ENCODE measurements at places on chromosomes 2 and 18.

- no peak for DNase-seq
Measured at GRCh38 chr2:208490492-208490891, 83.9 kb downstream of the PTH2R start.

DNA sequence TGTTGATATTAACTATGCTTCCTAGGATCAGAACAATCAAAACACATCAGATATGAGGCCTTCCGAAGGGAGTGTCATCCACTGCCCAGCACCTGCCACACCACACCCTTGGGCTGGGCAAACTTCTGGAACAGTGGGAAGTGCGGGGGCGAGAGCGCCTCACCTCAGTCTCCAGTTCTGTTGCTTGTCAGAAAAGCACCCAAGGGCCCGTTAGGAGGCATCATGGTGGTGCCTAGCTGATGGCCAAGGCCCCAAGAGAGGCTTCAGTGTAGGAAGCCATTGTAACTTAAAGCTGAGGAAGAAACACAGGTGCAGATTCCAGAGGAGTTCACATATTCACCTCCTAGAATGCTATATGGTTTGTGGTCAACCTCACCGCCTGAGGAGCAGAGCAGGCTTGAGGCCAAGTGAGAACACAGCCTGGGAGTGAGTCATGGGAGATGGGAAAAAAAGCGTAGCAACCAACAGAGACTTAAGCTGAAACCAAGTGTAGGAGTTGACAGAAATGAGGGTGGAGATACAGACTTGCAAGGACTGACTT is 85.1 kb upstream of the ATL2 start:
- DNase-seq, result no peak

- DNase-seq, result no peak
Measured at GRCh38 chr2:30445266-30445821, 1.7 kb upstream of the LCLAT1 start.

DNA sequence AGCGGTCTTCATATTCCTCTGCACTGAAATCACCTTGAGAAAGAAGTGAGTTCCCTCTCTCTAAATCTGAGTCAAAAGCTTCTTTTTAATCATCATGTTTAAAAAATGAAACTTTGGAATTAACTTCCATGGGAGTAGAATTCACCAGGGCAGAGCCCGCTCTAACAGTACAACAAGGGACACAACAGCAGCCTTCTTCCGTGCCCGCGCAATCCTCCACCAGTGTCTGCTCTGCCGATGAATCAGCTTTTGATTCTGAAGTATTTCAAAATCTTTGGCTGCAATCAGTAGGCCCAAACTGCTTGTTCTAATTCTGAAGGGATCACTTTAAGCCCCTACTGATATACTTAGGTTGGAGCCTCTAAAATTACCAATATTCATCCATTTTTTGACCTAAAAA is 76.9 kb downstream of the USP40 start:
- DNase-seq, result no peak

- DNase-seq, result no peak
Measured at GRCh38 chr2:154402213-154402612, 296.3 kb upstream of the KCNJ3 start.

- DNase-seq, result no peak
Measured at GRCh38 chr2:237486334-237486818, 675 bp upstream of the MLPH start.

DNA sequence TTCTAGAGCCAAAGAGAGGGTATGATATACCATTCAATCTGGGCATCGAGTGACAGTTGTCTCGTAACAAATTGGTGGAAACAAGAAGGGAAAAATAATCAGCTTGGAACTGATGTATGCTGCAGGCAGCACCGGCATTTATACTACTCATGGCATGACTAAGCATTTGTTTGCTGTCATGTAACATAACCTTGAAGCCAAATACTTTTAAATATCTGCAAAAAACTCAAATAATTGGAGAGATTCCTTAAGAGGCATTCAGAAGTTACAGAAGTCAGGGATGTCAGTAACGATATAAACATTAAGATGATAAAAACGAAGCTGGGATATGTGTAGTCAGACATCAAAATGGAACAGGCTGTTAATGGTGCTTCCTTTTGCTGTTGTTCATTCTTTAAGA is 157.3 kb upstream of the MMADHC start:
- DNase-seq, result no peak

DNA sequence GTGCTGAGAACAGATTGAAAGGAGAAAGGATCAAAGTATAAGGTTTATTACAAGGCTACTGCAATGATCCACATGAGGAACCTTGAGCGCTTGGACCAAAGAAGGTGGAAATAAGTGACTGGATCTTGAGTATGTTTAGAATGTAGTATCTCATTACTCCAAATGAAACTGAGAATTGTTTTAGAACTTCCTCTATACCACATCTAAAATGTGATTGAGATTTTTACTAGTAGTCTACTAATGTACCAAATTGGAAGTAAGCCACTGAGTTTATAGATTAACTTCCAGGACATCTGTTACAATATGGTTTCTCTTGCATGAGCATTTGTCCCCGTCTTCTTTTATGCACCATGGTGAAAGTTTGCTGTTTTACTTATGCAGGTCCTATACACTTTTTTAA is 300.5 kb downstream of the SUCLG1 start:
- DNase-seq, result no peak

- no peak for DNase-seq
Measured at GRCh38 chr2:95700519-95700918, 108.7 kb downstream of the TRIM43 start.

DNA sequence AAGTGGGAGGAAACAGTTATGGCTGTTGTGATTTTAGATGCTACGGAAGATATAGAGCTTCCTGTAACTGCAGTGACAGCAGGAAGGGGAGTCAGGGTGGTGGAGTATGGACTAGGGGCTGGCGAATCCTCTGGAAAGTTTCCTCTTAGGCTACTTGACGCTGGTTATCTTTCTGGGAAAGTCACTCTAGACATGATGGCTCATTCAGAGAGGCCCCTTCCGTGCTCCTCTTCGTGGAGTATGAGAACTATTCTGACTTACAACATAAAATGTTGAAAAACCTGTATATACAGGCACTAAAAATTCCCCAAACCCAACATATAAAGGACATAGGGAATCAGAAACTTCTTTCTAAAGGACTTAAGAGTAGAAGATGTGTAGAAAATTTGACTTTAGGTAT is 78.8 kb downstream of the C18orf54 start:
- no peak for DNase-seq

DNA sequence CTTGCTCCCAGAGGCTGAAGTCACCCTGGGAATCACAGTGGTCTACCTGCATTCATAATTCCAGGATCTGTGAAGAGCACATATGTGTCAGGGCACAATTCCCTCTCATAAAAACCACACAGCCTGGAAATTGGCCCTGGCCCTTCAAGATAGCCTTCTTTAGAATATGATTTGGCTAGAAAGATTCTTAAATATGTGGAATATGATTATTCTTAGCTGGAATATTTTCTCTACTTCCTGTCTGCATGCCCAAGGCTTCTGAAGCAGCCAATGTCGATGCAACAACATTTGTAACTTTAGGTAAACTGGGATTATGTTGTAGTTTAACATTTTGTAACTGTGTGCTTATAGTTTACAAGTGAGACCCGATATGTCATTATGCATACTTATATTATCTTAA is 24.2 kb downstream of the ICOS start:
- no peak for DNase-seq

- DNase-seq, result no peak
Measured at GRCh38 chr2:159684796-159685195, 27.5 kb upstream of the MARCHF7 start.

DNA sequence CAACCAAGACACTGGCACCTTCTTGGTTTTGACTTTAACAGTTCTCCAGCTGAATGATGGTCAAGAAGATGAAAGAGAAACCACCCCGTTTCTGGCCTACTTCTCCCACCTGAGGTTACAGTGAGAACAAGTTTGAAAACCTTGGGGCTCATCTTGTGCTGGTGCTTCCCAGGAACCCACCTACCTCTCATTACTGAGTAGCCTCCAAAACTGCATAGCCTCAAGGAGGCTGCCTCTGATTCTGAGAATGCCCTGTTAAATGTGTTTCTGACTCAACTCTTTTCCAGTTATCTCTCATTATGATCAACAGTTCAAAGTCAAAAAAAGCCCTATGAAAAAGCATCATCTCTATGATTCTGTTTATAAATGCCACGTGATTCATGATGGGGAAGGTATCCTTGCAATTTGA is 121.9 kb downstream of the CACNB4 start:
- DNase-seq, result no peak

GRCh38 chr2:1633936-1634587 is 110.3 kb downstream of the PXDN start:
- DNase-seq, result no peak

- DNase-seq, result no peak
Measured at GRCh38 chr2:110688594-110689091, 10.8 kb upstream of the BUB1 start.

DNA sequence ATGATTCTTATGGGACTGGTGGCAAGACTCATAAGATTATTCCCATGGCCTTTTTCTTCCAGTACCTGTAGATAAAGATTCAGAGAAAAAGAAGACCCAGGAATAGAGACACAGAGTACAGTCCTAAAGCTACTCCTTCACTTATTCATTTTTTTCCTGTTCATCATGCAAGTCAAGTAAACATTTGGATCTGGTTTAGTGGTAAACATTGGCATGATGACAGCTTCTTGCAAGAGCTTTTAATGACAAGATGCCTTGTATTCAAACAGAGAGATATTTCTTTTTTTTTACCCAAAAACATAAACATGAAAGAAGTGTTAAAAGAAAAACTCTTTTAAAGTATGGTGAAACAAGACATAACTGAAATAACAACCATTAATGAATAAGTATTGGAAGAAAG is 20.2 kb downstream of the CXCR2 start:
- no peak for DNase-seq

- no peak for DNase-seq
Measured at GRCh38 chr2:70505613-70506391, 47.8 kb downstream of the TGFA start.

GRCh38 chr2:36177282-36177681 is 178.3 kb upstream of the CRIM1 start:
- no peak for DNase-seq

GRCh38 chr2:60596411-60596810 is 43.0 kb upstream of the BCL11A start:
- no peak for DNase-seq

GRCh38 chr2:112317303-112318158 is 42.1 kb downstream of the ZC3H6 start:
- no peak for DNase-seq

- no peak for DNase-seq
Measured at GRCh38 chr2:37342591-37343220, 1.7 kb upstream of the QPCT start.

GRCh38 chr2:45909677-45910191 is 258.3 kb downstream of the PRKCE start:
- DNase-seq, result no peak

DNA sequence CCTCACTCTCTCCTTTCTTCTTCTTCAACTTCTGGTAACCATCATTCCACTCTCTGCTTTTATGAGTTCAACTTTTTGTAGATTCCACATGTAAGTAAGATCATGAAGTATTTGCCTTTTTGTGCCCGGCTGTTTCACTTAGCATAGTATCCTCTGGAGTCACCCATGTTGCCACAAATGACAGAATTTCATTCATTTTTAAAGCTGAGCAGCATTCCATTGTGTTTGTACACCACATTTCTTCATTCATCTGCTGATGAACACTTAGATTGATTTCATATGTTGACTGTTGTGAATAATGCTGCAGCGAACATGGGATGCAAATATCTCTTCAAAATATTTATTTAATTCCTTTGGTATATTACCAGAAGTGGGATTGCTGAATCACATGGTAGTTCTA is 133.6 kb upstream of the ERBB4 start:
- DNase-seq, result no peak

- no peak for DNase-seq
Measured at GRCh38 chr2:194696690-194697089, 960.3 kb upstream of the SLC39A10 start.

- no peak for DNase-seq
Measured at GRCh38 chr2:63432373-63432772, 155.9 kb downstream of the WDPCP start.

DNA sequence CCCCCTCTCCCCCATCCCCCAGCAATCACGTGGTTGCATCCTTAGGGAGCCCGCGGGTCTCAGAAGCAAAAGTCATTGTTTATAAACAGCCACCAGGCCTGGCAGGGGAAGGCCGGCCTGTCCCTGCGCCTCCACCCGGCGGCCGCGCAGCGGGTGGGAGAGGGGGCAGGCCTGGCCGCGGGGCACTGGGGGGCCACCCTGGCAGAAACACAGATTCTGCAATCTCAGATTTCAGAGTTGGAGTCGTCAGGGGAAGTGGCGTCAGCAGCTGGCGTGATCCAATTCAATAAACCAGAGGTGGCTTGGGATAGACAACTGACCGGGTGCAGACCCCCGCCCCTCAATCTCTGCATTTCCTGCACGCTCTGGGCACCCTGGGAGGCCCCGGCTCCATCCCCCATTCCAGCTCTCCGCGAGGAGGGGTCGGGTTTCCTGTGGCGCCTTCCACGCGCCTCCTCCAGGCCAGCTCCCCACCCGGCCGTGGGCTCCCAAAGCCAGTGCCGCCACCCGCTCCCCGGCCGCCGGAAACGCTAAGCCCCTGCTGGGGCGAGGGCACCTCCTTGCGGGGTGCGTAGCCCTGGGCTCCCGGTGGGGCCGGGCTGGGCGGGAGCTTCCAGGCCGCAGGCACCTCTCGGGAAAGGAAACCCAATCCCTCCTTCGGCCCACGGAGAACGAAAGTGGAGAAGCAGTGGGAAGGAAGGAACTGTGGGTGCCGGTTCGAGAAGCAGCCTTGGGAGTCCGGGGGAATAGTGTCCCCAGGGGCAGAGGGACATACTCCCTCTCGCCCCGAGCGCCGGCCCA is 1.1 kb downstream of the BIN1 start:
- DNase-seq, result no peak

DNA sequence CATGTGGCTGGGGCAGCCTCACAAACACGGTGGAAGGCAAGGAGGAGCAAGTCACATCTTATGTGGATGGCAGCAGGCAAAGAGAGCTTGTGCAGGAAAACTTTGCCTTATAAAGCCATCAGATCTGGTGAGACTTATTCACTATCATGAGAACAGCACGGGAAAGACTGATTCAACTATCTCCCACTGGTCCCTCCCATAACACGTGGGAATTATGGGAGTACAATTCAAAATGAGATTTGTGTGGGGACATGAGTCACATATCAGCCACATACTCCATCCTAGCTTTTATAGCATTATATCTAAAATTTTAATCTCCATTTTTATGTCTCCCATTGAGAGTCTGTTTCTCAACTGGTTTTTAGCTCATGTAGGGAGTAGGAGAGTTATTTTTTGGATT is 45.7 kb downstream of the ICOS start:
- DNase-seq, result no peak

- DNase-seq, result no peak
Measured at GRCh38 chr2:118056165-118056534, 32.1 kb upstream of the INSIG2 start.

- DNase-seq, result no peak
Measured at GRCh38 chr18:35589546-35589945, 8.0 kb downstream of the GALNT1 start.

DNA sequence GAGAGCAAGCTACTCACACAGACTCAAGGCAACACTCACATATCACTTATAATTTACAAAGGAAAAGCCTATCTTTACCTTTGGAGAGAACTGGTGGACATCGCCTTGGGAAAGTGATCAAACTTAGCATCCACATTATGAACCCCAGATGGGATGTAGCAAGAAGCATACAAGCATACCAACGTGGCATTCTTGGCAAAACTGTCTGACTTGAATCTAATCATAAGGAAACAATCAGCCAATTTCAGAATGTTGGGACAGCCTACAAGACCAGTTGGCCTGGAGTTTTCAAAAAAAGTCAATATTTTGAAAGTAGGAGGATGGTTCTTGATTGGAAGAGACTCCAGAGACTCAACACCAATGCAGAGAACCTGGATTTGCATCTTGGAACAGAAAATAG is 79.1 kb upstream of the PMAIP1 start:
- no peak for DNase-seq

GRCh38 chr18:3221496-3221895 is 1.7 kb upstream of the MYOM1 start:
- DNase-seq, result no peak
